ENCODE measurements at places on chromosomes 12 and 14.

GRCh38 chr12:68451261-68452077 is 119.3 kb upstream of the MDM1 start:
- DNase-seq = peak; percentile 75

DNA sequence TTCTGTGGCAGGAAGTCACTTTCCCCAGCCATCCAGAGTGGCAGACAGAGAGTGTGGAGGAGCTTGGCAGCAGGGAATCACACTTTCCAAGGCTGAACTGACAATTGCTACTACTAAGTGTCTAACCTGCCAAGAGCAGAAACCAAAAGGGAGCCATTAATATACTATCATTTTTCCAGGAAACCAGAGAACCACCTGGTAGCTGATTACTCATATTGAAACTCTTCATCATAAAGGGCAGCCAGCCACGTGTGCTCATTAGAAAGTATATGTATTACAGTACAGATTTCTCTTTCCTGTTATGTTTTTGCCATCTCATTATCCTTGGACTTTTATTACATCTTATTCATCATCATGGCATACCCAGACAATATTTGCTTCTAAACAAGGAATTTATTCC is 374.9 kb downstream of the GXYLT1 start:
- no peak for DNase-seq

DNA sequence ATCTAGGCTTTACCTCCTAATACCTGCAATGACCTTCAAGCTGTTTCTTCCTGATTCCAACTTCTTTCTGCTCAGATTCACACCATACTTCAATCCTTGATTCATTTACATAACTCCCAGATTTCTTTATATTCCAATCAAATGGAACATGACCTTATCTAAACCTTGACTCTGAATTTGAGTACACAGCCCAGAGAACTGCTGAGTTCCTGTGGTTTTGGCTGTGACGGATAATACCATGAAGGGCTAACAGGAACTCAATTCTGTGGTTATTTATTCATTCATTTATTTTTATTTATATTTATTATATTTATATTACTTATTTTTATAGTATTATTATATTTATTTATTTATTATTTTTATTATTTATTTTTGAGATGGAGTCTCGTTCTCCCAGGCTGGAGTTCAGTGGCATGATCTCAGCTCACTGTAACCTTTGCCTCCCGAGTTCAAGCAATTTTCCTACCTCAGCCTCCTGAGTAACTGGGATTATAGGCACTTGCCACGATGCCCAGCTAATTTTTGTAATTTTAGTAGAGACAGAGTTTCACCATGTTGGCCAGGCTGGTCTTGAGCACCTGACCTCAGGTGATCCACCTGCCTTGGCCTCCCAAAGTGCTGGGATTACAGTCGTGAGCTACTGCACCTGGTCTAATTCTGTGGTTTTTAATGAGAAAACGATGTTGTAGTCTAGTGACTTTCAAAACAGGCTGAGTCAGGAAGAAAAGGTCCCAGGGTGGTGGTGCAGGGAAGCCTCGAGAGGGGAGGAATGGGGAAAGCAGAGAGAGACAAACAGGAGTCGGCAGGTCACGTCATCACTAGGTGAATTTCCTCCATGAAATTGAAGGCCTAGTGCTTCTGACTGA is 11.7 kb downstream of the APOLD1 start:
- DNase-seq = no peak

DNA sequence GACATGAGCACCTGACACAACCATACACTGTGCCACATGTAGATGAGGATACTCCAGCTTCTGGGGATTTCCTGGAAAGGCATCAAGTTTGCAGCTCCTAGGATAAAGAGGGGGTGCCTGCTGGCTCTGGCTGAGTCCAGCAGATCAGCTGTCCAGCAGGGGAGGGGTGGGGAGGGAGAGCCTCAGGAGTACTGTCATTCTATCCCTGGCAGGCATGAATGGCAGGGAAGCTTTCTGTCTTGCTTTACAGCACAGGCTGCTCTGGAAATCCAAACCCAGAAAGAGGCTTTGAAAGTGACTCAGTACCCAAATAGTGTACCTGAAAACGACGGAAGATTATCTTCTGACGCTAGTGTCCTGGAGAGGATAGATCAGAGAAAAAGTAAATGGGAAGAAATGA is 32.2 kb downstream of the SLC8A3 start:
- no peak for DNase-seq

GRCh38 chr12:116977465-116978380 is 67.0 kb downstream of the FBXW8 start:
- DNase-seq = no peak

GRCh38 chr14:81682701-81683100 is 149.0 kb upstream of the SEL1L start:
- DNase-seq = no peak

DNA sequence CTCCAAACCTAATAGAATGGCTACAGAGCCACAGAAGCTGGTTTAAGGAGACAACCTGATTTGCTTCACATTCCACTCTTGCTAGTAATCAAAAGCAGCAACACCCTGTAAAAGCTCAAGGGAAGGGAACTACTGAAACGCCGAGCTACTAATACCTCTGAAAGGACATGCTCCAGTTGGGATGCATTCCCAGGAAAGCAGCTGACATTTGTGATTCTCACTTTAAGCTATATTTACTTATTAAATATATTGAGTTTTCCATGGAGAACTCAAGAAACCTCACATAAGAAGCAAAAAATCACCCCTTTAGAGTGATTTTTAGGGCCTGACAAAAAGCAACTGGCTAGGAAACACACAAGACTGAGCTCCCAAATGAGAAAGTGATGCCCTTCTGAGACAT is 1073.0 kb upstream of the FLRT2 start:
- DNase-seq = no peak

DNA sequence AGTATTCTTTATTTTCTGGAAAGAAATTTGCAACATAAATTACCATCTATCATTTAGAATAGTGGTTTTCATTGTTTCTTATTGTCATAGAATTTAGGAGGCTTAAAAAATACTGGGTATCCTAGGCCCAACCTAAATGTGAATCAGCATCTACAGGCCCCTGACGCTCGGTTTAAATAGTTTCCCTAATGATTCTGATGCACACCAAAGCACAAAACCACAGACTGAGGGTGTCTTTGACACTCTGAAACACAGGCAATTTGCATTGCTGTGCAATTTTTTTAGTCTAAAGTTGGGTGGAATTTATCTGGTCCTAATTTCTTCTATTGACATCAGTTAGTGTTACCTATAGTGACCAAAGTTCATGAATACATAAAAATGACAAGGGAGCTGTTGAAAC is 87.6 kb upstream of the SSTR1 start:
- DNase-seq = no peak

- DNase-seq = no peak
These were observed 7.0 kb upstream of the NUAK1 start for GRCh38 chr12:106145539-106146447.

DNA sequence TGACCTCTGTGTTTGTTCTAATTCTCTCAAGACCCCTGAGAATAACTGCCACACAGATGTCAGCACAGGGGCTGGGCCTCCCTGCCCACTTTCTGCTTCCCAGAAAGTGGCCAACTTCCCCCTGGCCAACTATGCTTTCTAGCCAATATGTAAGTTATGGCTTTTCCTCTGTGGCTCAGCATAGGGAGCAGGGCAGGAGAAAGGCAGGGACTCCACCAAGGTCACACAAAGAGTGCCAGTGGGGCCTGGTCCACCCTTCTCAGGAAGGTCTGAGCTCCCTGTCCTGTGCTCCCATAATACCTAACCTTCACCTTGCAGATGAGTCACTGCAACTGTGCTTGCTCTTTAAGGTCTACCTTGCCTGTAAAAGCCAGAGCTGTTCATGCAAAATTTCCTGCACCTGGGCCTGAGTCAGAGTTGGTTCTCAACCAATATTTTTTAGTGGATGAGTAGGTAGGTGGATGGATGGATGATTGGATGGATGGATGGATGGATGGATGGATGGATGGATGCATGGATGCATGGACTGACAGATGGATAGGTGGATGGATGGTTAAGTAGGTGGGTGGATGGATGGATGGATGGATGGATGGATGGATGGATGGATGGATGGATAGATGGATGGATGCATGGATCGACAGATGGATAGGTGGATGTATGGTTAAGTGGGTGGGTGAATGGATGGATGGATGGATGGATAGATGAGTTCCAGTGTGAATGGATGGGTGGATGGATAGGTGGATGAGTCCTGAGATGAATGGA is 64.2 kb downstream of the DIO3 start:
- DNase-seq = no peak

DNA sequence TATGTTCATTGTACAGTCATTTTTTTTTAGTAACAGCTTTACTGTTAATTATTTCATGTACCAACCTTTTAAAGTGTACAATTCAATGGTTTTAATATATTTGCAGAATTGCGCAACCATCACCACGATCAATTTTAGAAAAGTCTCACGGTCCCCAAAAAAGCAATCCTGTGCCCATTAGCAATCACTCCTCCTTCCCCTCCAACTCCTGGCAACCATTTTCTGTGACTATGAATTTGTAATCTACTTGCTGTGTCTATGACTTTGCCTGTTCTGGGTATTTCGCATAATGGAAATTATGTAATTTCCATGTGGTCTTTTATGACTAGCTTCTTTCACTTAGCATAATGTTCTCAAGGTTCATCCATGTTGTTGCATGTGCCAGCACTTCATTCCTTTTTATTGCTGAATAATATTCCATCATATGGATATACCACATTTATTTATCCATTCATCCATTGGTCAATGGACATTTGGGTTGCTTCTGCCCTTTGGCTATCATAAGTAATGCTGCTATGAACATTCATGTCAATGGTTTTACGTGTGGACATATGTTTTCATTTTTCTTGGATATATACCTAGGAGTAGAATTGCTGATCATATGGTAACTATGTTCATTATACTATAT is 9.9 kb downstream of the KICS2 start:
- no peak for DNase-seq

DNA sequence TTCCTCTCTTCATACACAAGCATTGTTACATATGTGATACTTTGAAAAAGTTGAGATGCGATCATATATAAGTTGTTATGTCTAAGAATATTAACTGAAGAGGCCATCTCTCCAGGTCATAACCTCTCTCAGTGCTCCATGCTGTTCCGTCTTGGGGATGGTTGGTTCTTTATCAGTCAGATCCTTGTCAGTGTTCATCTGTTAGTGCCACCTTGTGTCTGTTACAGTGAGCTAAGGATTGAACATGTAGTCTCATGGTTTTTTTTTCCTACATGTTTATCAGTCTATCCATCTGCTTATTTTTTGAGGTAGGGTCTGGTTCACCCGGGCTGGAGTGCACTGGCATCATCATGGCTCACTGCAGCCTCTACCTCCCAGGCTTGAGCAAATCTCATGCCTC is 30.5 kb downstream of the EP400 start:
- DNase-seq = no peak

DNA sequence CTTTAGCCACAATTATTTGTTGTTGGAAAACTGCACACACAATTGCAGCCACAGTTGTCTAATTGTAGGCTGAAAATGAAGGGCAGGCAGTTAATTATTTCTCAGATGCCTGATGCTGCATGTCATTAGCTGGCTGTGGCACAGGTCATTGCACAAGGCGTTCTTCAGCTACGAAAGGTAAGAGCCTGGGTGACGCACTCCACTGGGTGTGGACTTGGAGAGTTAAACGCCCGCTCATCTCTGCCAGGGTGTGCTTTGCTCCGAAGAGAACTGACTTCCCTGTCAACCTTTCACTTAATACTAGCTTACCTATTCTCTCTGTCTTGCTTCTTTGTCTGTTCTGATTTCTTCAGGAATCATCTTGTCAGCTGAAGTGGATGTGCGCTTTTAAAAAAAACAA is 91.4 kb upstream of the CPM start:
- no peak for DNase-seq

DNA sequence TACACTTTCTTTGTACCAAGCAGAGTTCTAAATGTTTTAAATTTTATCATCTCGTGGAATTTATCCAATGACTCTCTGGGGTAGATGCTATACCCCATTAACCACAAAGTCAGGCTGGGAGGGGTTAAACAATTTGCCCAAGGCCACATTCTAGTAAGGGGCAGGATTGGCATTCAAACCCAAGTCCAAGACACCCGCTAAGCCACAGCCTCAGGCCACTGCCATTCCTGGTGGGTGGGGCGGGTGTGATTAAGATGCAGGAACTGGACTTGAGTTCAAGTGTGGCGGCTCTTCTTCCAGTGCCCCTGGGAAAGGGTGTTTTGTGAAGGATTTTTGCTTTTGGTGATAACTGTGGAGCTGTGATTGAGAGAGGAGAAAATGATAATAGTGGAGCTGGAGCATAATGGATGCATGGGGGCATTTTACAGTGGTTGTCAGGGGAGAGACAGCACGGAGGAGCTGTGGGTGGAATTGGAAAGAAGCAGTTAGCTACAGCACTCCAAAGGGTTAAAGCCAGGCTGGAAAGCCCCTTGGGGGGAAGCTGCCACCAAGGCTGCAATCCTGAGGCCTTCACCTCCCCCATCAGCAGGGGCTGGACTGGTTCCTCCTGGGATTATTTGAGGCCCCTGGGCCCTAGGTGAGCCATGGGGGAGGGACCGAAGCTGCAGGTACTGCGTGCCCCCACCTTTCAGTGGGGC is 1.0 kb upstream of the VRTN start:
- DNase-seq = no peak

- DNase-seq = no peak
These were observed 55.7 kb upstream of the OVCH1 start for GRCh38 chr12:29552994-29553748.

DNA sequence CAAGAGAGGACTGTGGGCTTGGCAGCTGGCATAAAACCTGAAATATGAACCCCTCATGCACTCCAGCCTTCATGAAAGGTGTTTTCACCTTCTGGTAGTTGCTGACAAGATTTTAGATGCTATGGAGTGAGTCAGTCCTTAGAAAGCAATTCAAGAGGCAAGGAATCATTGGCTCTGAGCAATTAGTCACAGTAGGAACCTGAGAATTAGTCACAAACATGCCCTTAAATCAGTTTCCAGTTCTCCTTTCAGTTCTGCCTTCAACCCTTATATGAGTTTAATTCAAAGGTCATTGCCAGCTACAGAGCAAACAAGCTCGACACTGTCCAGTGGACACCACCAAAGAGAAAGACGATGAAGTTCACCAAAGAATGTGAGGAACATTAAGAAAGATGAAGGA is 472.3 kb downstream of the GLT1D1 start:
- DNase-seq = no peak

- no peak for DNase-seq
These were observed 59.9 kb downstream of the ZFYVE21 start for GRCh38 chr14:103775506-103775905.

DNA sequence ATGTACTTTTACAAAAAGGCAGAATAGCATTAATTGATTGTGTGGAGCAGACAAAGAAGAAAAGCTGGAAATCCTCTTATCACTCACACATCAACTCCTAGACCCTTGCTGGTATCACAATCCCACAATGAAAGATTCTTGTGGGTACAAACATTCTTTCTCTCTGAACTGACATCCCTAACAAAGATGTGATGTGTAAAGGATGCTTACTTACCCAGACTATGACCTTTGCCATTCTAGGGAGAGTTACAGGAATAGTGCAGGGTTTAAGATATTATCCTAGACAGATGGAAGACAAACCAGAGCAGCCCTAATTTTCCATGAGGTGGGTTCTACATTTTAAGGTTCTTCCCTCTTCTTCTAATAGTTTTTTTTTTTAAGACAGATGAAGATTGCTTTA is 60.4 kb upstream of the SLC6A15 start:
- DNase-seq = no peak
